ENCODE measurements at places on chromosomes 12 and 14. TPM values are rescaled to one million over a fixed set of nuclear protein-coding genes. Genes with fewer than 3 reads are reported as not detected.

- DNase-seq, result no peak
Observed at GRCh38 chr14:54291491-54292191, 105.2 kb upstream of the CDKN3 start.

- DNase-seq, result no peak
Observed at GRCh38 chr14:77498984-77499527, 440 bp upstream of the ISM2 start.

SMIM41 gene
- not detected for polyA plus RNA-seq

ADCY6 gene
- 35.1 TPM for polyA plus RNA-seq

DNA sequence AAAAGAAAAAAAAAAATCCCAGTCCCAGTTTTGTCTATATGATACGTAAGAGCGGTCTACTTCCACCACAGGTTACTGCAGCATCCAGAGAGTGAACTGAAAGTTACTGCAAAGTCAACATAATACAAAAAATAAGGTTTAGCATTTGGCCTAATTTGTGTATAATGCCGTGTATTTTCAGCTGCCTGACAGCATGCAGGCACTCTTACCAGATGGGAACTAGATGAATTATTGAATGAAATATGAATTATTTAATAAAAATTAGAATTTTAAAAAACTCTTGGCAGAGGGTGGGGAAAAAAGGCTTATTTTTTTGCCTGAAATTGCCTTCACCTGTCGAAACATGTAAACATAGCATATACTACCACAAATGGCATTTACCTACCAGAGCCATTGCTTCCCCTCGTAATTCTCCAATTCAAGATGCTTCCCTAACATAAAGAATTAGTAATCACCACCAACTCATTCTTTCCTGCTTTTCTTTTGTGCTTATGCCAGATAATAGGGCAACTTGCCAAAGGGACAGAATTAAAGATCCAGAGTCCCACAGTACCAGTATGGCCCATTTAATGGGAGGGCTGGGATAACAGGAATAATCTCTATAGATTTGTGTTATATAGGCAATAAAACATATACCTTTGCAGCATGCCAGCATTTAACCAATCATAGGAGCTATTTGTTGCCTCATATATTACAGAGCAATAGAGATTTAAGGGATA, 31.1 kb downstream of the ATF7 start:
- no peak for DNase-seq

DNA sequence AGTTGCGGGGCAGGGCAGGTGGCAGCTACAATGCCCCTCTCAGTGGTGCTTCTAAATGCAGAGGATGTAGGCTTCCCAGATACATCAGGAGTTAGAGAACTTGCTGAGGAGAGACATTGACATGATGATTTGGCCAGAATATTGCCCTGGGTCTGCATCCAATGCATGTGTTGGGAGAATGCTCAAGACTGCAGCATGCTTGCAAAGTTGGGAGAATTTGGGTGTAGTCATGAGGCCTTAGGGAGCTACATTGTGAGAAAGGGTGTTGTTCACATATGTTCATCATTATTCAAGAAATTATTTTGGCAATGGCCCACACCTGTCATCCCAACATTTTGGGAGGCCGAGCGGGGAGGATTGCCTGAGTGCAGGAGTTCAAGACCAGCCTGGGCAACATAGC, 149.9 kb downstream of the SAMD4A start:
- no peak for DNase-seq

GRCh38 chr12:126189856-126190255, 1124.6 kb downstream of the AACS start:
- no peak for DNase-seq

DNA sequence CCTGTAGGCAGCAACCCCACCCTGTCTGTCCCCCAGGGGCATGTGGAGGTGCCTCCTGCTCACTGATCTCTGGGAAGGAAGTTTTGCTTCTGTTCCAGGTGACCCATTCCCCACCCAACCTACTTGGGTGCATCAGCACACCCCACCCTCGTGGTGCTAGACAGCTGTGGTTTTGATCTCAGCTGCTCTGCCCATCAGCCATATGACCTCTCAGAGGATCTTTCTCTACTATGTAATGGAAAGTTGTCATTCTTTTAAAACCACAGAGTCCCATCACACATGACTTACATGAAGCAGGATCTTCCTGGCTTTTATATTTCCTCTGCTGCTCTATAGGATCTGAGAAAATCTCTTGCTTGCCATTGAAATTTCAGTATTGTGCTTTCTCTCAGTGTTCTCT, 13.5 kb upstream of the KRT82 start:
- DNase-seq, result no peak

GRCh38 chr14:68011406-68012028, 191.9 kb downstream of the RAD51B start:
- DNase-seq, result peak; percentile 87

BTBD7 gene
- 12.3 TPM for polyA plus RNA-seq

KRT72 gene
- polyA plus RNA-seq, result not detected

DNA sequence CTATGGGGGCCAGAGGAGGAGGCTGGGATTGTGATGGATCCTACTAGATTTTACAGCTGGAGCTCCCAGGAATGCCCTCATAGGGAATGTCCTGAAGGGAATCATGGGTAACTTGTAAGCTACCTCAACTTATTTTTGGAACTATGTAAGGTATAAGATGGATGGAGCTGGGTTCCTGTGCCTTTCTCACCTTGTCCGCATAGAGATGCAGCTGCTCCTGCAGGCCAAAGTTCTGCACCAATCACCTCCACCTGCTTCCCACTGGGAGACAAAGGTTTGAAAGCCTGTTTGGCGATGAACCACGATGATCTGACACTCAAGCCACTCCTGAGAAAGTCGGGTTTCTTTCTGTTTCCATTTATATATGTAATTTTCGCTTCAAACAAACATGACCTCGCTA, 648 bp upstream of the AKAP5 start:
- no peak for DNase-seq

GRCh38 chr14:89344920-89345254, 72.1 kb downstream of the FOXN3 start:
- no peak for DNase-seq

DNA sequence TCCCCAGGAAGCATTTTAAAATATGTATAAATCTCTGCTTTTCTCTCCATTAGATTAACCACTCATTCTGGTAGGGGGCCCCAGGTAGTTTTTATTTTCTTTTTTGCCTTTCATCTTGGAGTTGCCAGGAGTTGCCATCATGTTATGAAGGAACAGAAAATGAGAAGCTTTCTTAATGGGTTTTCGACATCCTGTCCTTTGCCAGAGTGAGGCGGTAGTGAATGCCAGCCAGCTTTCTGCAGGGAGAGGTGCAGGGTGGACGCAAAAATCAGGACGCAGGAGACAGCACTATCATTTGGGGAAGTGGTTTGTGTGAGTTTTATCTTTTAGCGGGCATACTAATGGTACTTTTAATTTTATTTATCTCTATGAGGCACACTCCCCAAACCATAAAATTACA, 1.7 kb downstream of the RASSF8 start:
- peak; percentile 28 for DNase-seq

- no peak for DNase-seq
Observed at GRCh38 chr14:51498411-51499227, 153.1 kb upstream of the FRMD6 start.

NPAS3 gene
- not detected for polyA plus RNA-seq

SLC38A1 gene
- 22.8 TPM for polyA plus RNA-seq

DNA sequence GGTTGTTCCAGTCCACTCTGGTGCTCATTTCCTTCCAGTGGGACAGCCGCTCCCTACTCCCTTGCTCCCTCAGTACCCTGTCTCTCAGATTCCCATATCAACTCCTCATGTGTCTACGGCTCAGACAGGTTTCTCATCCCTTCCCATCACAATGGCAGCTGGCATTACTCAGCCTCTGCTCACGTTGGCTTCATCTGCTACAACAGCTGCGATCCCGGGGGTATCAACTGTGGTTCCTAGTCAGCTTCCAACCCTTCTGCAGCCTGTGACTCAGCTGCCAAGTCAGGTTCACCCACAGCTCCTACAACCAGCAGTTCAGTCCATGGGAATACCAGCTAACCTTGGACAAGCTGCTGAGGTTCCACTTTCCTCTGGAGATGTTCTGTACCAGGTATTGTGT, 69.9 kb downstream of the RAD52 start:
- DNase-seq, result peak; percentile 86

VDR gene
- polyA plus RNA-seq, result 10.8 TPM

- DNase-seq, result no peak
Observed at GRCh38 chr12:48216785-48217184, 13.7 kb upstream of the OR10AD1 start.

MYF5 gene
- polyA plus RNA-seq, result not detected

- no peak for DNase-seq
Observed at GRCh38 chr14:68460541-68460940, 332.3 kb downstream of the ZFP36L1 start.

GPR84 gene
- not detected for polyA plus RNA-seq

DNA sequence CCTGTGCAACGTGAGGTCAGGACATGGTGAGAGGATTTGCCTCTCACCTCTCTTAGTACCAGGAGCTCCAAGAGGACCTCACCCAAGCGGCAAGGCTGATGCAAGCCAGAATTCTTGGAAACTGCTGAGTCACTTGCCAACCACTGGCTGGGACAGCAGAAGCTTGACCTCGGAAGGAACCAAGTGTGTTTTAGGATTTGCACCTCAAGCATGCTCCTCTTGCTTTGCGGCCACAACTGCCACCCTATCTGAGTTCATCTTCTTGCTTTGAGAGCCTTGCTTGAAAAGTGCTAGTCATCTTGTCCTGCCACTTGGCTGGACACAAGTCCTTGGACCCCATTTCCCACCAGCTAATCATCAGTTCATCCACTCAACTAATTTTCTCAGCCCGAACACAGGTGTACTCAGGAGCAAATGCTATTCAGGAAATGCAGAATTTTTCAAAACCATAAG, 195.8 kb downstream of the SLC25A21 start:
- DNase-seq, result peak; percentile 37

GARIN6 gene
- polyA plus RNA-seq, result not detected

CD27 gene
- 0.07 TPM for polyA plus RNA-seq

DNA sequence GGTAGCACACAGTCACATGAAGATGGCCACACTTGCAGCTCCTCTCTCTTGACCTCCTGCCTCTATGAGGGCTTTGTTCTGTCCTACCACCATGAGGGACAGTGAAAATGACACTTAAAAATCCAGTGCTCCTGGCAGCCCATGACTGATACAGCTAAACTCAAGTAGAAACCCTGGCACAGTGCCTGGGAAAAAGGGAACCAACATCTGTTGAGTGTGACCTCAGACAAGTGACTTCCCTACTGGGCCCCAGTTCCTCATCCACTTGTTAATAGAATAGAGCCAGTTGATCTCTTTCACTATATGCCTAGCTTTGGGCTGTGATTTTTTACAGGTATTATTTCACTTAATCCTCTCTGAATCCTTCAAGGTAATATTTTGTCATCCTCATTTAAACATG, 4.8 kb downstream of the GUCY2C start:
- no peak for DNase-seq

DNA sequence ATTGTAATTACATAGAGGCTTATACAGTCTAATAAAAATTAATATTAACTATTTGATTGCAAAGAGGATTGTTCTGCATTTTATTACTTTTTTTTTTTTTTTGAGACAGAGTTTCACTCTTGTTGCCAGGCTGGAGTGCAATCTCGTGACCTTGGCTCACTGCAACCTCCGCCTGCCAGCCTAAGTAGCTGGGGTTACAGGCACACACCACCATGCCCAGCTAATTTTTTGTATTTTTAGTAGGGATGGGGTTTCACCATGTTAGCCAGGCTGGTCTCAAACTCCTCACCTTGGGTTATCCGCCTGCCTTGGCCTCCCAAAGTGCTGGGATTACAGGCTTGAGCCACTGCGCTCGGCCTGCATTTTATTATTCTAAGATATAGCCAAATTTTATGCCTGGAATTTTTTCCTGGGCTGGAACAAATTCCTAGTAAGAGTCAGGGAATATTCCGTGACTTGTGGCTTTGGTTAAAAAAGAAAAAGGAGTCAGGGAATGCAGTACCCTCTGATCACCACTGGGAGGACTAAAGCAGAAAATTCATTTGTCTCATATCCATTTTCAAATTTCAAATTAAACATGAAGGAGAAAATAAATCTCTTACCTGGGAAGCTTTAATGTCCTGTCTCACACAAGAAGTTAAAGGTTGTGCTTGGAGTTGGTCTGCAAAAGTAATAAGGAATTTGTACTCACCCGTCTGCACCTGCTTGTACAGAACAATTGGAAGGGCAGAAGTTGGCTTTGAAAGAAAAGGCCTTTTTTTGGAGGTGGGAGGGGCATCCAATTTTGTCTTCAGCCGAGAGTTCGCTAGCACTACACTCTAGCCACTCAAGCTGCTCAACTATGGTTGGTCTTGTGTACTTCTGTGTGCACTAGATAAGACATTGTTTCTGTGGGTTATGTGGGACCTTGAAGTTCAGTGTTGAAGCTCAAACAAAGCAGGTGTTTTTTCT, 8.7 kb downstream of the MARK3 start:
- peak; percentile 53 for DNase-seq

TAPBPL gene
- 10.4 TPM for polyA plus RNA-seq

DNA sequence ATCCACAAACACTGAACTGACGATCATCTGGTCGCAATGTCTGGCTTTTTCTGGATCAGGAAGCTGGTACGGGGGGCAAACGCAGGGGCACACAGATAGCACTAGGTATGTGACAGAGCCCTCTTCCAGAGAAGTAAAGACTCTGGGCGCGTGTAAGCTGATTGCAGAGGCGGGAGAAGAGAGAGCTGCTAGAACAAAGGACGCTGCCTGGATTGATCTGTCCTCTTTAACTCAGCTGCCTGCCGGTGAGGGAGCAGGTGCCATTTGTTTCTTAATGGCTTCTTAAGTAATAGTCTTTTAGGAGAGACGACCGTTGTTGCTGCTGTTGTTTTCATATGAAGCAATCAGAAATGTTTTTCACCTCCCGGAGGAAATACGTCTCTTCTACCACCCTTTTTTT, 77.3 kb downstream of the GLT1D1 start:
- no peak for DNase-seq

DNA sequence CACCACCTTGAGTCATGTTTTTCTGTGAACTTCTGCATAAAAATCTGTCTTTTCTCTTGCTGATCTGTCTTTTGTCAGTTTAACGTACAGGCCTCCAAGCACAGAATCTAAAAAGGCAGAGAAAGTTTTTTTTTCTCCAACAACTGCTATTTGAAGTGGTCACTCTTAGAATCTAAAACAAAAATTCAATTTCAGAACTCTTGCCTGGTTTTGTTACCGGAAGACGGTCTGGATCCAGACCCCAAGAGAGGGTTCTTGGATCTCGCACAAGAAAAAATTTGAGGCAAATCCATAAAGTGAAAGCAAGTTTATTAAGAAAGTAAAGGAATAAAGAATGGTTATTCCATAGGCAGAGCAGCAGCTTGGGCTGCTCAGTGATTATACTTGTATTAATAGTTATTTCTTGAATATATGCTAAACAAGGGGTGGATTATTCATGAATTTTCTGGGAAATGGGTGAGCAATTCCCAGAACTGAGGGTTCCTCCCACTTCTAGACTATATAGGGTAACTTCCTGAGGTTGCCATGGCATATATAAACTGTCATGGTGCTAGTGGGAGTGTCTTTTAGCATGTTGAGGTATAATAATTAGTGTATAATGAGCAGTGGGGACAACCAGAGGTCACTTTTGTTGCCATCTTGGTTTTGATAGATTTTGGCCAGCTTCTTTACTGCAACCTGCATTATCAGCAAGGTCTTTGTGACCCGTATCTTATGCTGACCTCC, 150.0 kb upstream of the PLEKHA5 start:
- DNase-seq, result no peak

- no peak for DNase-seq
Observed at GRCh38 chr14:20499108-20499507, 6.2 kb upstream of the RNASE10 start.

Data from IMR-90 (cell line).